Glutamatergic neuron (in vitro differentiated cells): ENCODE measurements at places on chromosomes 13 and 19.

- DNase-seq = peak; percentile 54
Observed at GRCh38 chr13:27450921-27451471, 632 bp upstream of the MTIF3 start.

- no peak for DNase-seq
Observed at GRCh38 chr19:50512112-50512998, 1.4 kb downstream of the ASPDH start.

DNA sequence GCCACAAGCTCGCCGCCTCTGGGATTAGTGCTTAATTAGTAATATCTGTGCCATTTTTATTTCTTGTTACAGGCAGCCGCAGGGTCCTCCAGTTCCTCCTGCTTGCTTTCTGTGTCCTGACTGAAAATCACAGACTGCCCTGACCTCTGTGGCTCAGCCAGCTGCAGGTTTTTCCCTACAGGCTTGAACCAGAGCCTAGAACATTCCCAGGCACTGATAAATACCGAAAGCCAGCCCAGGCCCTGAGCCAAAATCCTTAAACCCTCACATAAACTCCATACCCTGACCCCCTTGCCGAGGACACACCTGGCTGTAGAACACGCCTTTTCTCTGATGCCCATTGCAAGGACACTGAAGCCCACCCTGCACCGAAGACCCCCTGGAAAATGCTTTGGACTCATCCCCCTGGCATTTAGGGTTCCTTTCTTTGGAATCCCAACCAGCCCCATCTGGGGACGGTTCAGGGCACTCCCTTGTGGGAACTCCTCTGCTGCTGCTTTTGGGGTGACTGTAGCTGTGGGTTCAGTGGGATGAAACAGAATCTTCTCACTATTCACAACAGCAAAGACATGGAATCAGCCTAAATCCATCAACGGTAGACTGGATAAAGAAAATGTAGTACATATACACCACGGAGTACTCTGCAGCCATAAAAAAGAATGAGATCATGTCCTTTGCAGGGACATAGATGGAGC is 15.5 kb downstream of the DPP9 start:
- no peak for DNase-seq

- DNase-seq = no peak
Observed at GRCh38 chr19:1182727-1183126, 8.7 kb upstream of the SBNO2 start.

DNA sequence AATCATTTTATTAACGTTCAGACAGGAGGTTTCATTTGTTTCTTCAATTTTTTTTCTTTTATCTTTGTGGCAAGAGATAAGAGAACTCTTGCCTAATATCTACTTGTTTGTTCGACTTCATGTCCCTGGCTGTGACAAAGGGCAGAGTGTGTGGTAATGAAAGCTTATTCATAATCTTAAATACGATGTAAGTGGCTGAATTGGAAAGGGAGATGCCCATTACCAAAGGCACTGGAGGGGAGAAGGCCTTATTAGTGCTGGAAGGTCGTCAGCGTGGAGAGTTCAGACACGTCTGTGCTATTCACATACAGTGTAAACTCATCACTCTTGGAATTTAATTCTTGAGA is 54.0 kb downstream of the RFC3 start:
- DNase-seq = no peak
